ENCODE measurements at places on chromosomes 7 and 10.

DNA sequence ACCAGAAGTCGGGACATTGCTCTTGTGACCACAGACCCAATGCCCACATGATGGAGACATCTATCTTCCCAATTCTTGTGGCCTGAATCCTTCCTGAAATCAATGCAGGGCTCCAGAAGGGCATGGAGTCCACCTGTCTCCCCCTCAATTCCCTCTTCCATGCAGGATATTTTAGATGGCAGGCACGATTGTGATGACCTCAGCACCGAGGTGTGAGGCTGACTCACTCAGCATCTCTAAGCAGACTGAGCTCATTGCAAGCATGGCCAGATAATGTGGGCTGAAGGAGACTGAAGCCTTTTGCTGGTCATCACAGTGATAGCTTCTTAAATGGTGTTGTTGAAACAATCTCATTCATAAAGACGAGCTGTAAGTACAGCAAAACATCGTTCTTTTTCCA, 374.9 kb upstream of the PODXL start:
- no peak for DNase-seq

- no peak for DNase-seq
Measured at GRCh38 chr7:82067628-82068264, 297.9 kb upstream of the HGF start.

GRCh38 chr7:64320547-64321513, 7.1 kb downstream of the ZNF736 start:
- no peak for DNase-seq

DNA sequence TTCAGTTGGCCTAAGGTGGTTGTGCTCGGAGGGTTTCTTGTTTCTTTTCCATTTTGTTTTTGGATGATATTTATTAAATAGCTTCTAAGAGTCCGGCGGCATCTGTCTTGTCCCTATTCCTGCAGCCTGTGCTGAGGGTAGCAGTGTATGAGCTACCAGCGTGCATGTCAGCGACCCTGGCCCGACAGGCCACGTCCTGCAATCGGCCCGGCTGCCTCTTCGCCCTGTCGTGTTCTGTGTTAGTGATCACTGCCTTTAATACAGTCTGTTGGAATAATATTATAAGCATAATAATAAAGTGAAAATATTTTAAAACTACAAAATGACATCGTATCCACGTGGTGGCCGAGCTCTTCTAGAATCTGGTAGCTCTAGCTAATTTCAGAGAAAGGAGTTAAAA, 20.4 kb downstream of the GATA3 start:
- DNase-seq = no peak

DNA sequence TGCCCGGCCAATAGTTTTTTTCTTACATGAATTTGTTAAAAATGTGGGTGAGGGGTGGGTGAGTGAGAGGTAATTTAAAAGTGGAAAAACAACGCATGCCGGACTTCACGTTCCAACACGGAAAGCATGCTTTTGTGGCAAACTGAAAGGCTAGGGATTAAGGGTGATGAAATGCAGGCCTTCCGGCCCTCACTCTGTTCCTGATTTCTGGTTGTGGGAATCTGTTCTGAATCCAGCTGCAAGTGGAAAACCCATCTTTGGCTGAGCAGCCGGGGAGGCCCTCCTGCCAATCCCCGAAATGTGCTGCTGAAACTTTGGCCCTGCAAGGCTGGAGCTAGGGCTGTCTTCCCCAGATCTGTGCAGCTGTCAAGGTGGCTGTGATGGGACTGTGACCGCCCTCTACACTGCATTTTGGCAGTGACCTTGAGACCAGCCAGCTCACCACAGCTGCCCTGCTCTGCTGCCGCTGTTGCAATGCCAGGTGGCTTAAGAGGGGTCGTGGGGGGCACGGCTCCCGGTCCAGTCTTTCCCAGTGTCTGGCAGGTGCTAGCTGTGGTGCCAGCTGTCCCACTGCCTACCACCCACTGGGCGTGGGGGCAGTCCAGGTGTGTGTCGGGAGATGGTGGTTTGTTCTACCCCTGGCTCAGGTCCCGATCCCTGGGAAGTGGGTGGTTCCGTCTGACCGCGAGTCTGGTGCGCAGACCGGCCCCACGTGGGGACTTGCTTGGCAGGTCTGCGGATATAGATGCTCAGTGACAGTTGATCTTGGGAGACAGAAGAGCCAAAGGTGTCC, 39.0 kb downstream of the TET1 start:
- no peak for DNase-seq

- DNase-seq = no peak
Measured at GRCh38 chr10:58622246-58622645, 109.6 kb downstream of the BICC1 start.

DNA sequence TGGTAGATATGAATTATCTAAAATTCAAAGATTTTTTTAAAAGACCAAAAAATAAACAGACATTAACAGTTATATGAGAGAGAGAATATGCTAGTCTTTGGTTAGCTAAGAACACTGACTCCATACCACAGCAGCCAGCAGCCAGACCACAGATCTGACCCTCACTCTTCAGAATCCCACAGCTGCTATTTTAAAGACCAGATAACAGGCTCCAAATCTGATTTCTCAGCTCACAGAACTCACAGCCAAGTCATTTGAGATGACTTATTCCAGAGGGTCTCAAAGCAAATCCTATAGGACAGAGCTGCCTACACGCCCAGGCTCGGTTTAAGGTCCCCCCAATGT, 20.4 kb downstream of the NUDCD3 start:
- DNase-seq = no peak

DNA sequence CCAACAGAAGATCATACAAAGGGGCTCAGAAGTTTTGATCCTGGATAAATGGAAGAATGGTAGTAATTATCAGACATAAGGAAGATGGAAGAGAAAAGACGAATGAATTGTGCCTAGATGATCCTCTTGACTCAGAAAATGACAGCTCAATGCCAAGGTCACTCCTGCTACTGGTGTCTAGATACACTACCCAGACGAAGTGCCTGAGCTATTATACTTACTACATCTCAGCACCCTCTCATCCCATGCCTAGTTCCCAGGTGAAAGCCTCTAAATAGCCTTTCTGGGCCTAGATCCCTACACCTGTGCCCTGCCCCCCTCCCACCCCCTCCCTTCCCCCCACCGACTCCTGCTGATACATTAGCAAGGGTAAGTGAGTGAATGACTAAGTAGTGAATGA, 25.5 kb downstream of the PDE1C start:
- DNase-seq = no peak

- no peak for DNase-seq
Measured at GRCh38 chr10:30493609-30494530, 59.9 kb downstream of the MAP3K8 start.

GRCh38 chr10:77819210-77820112, 107.1 kb downstream of the DLG5 start:
- no peak for DNase-seq

GRCh38 chr10:30671026-30671616, 41.6 kb upstream of the LYZL2 start:
- DNase-seq = no peak

DNA sequence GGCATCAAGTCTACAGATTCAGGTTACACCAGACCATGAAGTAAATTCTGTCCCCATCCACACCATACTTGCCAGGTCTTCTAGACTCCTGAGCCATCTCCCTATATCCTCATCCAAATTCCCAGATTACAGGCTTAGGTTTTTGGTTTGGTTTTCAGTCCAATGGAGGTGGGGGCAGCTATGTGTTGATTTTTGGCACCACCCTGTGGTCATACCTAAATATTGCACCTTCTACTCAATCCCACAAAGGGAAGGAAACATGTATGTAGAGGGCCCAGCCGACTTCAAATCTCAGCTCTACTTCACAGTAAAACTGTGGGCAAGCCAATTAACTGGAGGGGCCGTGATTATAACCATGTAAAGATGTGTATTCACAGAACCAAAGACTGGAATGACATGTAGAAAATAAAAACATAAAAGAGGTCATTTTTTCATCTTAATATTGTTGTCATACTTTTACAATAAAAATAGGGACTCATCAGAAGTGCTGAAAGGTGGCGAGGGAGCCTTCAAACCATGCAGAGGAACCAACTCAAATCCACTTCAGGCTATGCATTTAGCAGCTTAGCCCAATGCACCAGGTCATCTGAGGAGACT, 19.8 kb downstream of the ERCC6 start:
- DNase-seq = no peak

DNA sequence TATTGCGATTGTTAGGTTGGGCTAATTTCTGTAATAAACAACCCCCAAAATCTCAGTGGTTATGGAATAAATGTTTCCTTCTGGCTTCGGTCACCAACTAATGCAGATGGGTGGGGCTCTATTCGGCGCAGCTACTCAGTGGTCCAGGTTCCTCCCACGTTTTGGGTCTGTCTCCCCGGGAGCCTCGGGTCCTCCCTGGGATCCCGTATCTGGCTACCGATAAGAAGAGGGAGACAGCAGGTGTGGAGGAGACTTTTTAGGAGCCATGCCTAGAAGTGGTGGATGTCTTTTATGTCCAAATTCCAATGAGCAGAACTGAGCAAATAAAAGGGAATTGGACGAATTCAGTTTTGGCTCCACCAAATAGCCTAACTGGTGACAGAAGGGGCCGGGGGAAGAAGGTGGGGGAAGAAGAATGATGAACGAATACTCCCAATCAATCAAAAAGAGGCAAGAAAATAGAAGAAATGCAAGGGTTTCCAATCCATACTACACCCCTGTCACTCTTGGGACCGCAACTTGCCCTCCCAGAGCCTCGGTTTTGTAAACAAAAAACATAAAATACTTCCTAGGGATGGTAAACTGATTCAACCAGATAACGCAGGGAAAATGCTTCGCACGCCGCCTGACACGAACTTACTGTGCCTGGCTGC, 498 bp upstream of the C10orf53 start:
- DNase-seq = no peak

GRCh38 chr10:22704942-22705341, 9.4 kb downstream of the PIP4K2A start:
- no peak for DNase-seq

GRCh38 chr7:105493196-105493922, 28.7 kb downstream of the PUS7 start:
- no peak for DNase-seq

GRCh38 chr10:93715345-93715744, 13.0 kb upstream of the FRA10AC1 start:
- no peak for DNase-seq

GRCh38 chr7:42694894-42695507, 216.9 kb downstream of the C7orf25 start:
- DNase-seq = no peak

GRCh38 chr10:10508211-10508610, 509.5 kb upstream of the CELF2 start:
- DNase-seq = no peak
